Adrenal gland (tissue), 19 donors: ENCODE measurements at places on chromosomes 16 and 17. TPM values are rescaled to one million over a fixed set of nuclear protein-coding genes. Genes with fewer than 3 reads are reported as not detected.

DNA sequence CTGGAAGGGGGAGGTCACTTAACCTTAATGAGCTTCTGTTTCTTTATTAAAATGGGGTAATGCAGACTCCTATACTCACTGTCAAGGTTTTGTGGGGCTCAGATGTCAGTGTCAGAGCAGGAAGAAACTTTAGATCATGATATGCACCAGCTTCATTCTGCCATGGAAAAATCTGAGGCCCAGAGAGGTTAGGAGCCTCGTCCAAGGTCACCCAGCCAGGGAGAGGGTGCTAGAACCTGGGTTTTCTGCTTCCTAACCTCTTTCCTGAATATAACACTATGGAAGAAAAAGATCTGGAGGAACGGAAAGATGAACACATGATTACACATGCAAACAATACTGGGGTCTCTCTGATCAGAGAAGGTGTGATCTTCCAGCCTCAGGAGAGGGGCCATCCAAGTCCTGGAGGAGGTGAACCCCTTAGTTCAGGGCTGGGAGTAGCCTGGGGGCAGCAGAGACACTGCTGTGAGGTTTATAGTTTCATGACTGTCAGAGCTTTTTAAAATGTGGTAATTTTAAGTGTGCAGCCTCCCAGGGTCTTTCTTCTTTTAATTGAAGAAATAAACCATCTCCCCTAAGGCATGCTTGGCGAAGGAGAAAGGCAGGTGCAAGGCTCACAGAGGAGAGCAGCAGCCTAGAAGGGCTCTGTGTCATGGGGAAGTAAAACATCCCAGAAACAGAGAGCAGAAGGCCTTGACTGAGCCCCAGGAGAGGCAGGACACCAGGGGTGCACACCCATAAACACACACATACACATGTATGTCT is 10.2 kb upstream of the MEOX1 start:
- no peak for DNase-seq

DNA sequence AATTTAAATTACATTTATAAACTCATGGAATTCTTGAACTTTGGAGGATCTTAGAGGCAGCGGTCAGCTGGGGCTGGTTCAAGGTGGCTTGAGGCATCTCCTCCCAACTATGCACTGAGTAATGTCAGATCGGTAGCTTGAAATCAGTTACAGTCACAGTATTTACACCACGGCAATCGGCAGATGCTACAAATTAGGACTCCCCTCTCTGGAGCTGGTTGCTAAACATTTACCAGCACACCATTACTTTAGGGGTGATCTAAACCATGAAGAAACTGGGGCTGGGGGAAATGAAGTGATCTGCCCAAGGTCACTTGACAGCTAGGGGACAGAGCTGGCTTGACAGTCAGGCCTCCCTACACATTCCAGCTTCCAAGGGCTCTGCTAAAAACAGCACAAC is 137.6 kb downstream of the IRX3 start:
- no peak for DNase-seq

The SLFN12 gene
- total RNA-seq: 12.4 TPM

DNA sequence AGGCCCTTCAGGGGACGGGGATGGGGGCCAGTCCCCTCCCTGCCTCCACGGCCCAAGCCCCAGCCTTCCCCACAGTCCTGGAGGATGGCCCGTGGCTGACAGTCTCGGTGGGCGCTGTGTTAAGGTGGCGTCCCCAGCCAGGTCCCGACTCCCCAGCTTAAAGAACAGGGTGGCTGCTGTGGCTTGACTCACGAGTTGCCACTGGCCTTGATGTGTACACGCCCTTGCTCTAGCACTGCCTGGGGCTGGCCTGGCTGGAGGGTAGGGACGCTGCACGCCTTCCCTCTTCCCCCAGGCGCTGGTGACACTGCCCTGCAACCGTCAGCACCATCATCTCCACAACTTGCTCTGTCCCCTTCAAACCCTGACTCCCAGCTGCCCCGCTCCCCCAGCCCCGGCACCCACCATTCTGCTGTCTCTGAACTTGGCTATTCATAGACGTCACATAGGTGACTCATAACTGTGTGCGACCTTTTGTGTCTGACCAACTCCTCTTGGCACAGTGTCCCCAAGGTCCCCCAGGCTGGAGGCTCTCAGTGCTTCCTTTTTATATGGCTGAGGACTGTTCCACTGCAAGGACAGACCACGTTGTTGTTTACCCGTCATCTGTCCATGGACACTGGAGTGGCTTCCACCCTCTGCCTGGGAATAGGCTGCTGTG is 6.3 kb downstream of the GNPTG start:
- DNase-seq: peak; percentile 94

The EME2 gene
- 22.3 TPM for total RNA-seq

DNA sequence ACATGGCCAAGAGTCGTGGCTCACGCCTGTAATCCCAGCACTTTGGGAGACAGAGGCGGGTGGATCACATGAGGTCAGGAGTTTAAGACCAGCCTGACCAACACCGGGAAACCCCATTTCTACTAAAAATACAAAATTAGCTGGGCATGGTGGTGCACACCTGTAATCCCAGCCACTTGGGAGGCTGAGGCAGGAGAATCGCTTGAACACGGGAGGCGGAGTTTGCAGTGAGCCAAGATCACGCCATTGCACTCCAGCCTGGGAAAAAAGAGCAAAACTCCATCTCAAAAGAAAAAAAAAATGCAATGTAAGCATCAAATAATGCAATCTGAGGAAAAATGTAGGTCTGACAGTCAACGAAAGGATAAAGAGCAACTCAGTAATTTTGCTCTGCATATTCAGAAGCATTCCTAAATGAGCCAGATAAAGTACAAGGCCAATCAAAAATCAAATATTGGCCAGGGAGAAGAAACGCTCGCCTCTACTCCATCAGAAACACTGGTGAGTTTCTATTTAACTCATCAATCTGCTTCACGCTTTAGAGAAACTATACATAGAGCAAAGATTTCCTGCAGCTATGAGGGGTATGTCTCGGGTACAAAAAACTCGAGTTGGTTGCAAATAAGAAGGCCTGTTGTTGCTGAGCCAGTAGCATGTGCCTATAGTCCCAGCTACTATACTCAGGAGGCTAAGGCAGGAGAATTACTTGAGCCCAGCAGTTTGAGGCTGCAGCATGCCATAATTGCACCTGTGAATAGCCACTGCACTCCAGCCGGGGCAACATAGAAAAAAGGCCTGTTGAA is 3.7 kb downstream of the TXNDC11 start:
- no peak for DNase-seq

The ATP6V0C gene
- 26.5 TPM for total RNA-seq

- DNase-seq: no peak
Measured at GRCh38 chr16:68823401-68824135, 19.8 kb upstream of the TANGO6 start.

The TPSD1 gene
- total RNA-seq: not detected

- no peak for DNase-seq
Measured at GRCh38 chr16:78879011-78879410, 721.5 kb downstream of the MAF start.

DNA sequence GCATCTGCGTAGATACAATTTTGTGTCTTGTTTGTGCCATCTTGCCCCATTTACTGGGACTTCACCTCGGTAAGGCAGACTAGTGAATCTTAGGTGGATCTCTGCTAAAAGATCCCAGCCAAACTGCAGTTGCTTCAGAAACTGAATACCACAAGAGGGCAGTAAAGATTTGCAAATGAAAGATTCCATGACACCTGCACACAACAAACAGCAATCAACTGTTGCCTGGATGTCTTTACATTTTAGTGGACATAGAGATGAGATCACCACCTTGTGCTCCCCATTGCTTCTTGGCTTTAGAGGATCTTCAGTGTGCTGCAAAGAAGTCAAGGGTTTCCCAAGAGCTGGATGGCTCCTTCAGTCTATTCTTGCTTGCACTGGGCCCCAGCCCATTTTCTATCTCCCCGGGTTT is 119.2 kb upstream of the CACNG5 start:
- DNase-seq: no peak

DNA sequence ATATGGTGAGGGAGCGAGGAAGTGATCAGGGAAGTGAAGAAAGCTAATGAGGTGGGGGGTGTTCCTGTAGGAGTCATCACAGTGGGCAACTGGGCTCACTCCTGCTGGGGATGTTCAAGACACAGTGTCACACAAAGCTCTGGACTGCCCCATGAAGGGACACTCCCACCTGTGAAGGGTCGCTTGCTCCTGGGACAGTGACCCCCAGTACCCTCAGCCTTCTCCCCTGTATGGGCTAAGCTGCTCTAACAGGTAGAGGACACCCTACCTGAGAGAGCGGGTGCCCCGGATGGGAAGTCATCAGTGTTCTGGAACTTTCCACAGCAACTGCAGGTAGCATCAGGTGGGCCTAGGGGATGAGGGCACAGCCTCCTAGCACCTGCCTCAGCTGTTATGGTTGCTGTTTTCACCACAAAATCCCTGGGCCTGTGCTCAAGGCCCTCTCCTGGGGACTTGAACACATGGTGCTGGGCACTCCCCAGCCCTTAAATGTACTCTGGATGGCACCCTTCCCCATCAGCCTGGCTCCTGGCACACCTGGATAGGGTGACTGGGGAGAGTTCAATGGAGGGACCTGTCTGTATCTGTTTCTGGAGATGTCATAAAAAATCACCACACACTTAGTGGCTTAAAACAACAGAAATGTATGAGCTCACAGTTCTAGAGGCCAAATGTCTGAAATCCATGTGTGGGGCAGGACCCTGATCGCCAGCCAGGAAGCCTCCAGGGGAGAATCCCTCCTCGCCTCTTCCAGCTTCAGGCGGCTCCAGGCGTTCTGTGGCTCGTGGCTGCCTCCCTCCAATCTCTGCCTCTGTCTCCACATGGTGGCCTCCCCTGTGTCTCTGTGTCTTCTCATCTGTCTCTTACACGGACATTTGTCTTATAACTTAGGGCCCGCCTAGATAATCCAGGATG is 104.0 kb upstream of the CDH5 start:
- no peak for DNase-seq

GRCh38 chr17:784143-784542 is 2.0 kb downstream of the MRM3 start:
- no peak for DNase-seq

The CD300H gene
- total RNA-seq: not detected

GRCh38 chr17:17300624-17301568 is 2.3 kb upstream of the NT5M start:
- DNase-seq: peak; percentile 48

The RPL27 gene
- total RNA-seq: 1,313 TPM

- no peak for DNase-seq
Measured at GRCh38 chr17:61009663-61010062, 332.0 kb downstream of the BCAS3 start.

GRCh38 chr16:50393858-50394802 is 25.3 kb upstream of the BRD7 start:
- DNase-seq: no peak

DNA sequence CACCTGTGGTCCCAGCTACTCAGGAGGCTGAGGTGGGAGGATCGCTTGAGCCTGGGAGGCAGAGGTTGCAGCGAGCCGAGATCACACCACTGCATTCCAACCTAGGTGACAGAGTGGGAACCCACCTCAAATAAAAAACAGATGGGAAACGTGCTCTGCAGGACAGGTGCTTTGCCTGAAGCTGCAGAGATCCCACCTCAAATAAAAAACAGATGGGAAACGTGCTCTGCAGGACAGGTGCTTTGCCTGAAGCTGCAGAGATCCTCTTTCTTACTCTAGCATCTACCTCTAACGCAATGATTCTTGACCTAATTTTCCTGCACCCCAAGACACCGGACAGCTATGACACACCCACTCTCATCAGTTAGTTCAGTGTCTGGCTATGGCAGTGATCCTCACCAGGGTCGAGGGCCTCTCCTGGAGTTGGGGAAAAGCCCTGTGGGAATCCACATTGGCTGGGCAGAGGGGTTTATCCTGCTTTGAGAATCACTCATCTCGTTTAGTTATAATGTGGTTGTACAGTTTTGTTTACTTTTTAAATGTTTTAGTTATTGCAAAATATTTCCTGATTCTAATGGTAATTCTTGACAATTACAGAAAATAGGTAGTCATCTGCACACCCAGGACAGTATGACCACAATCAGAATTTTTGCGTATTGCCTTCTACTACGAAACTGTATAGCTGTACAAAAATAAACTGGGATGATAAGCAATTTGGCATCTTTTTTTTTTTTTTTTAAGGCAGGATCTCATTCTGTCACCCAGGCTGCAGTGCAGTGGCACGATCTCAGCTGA is 11.4 kb downstream of the VPS53 start:
- DNase-seq: no peak

DNA sequence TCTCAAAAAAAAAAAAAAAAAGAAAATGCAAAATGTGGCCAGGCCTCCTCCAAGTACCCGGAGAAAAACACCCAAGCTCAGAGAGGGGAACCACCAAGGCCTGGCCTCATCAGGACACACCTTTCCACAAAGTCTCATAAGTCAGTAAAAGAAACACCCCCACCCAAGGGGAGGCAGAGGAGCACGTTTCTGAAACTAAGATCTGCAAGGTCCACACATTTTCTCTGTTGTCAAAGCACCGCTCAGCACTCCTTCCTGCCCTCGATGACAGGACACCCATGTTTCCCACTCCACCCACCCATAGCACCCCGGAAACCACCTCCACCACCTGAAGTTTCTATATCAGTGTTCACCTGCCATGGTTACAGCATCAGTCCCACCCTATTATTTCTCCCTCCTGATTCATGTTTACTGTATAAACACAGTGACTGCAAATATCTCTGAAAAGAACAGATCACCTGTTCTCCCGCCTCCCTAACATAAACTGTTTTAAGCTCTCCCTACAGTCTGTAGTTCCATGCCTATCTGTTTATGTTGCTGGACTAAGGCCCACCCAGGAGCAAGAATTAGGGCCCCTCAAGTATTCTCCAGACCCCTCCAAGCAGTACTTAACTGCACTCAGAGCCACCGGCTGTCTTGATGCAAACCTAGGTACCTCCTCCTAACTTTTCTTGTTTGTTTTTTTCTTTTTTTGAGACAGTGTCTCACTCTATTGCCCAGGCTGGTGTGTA is 2.0 kb downstream of the CORO7 start:
- no peak for DNase-seq

The JPH3 gene
- total RNA-seq: 3.2 TPM

- DNase-seq: no peak
Measured at GRCh38 chr16:2384426-2384825, 43.9 kb upstream of the ABCA3 start.
